SHP77 (cell line): ENCODE measurements at places on chromosomes 13 and 19.

DNA sequence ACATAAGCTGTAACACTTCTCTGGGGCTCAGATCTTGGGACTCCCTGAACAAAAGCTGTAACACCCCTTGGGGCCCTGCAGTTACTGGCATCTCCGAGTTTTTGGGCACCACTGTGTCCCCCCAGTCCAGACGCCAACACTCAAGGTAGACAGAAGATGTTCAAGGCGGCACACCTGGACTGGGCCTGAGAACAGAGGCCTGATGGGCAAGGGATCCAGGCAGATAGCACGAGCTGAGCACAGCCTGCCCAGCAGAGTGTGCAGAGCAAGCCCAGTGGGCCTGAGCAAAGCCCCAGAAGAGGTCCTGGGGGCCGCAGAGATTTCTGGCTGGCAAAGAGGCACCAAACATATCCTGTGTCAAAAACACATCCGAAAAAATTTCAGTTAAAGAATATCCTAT lies 1163.3 kb upstream of the PRR20A start:
- DNase-seq: no peak

GRCh38 chr19:35265900-35266519 lies 2.8 kb upstream of the USF2 start:
- DNase-seq: no peak

- DNase-seq: peak; percentile 80
These were observed 1.1 kb downstream of the ARGLU1 start for GRCh38 chr13:106566641-106567473.

DNA sequence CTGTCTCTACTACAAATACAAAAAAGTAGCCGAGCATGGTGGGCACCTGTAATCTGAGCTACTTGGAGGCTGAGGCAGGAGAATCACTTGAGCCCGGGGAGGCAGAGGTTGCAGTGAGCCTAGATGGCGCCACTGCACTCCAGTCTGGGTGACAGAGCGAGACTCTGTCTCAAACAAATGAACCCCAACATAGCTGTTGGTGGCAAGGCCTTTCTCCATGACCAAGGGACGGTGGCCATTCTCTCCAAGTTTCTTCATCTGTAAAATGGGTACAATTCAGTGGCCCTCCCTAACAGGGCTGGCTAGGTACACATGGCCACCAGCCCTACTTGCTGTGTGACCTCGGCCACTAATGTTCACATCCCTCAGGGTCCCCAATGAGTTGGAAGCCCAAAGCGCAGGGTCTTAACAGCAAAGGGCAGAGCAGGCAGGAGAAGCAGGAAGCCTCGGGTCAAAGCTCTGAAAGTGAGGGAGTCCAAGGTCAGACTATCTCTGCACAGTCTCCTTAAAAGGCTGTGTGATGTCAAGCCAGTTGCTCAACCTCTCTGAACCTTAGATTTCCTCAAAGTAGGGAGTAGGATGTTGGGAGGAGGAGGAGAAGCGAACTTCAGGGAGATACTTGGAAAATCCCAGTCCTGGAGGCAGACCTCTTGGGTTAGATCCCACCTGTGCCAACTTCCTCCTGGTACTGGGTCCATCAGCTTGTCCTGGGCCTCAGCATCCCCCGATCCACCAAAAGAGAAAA lies 2.7 kb downstream of the JUND start:
- DNase-seq: no peak

DNA sequence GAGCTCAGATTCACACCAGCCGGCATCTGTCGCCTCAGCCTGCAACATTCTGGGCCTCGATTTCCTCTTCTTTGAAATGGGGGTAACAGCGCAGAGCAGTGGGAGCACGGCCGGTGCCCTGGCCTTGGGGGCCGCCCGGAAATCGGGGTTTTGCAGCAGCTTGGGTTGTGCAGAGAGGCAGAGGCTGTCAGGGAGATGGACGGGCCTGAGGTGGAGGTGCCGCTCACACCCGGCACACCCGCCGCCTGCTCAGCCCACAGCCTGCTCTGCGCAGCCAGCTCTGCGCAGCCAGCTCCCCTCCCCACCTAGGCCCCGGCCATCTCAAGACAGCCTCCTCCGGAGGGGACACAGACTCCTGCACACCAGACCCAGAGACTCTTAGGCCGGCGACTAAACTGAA lies 10.6 kb downstream of the KLF2 start:
- no peak for DNase-seq

GRCh38 chr19:41426952-41427646 lies at the start of gene B3GNT8:
TSS of gene B3GNT8 (minus strand) at chr19:41427374. CDS start at chr19:41426778, 596 bp downstream.
- DNase-seq: peak; percentile 72

DNA sequence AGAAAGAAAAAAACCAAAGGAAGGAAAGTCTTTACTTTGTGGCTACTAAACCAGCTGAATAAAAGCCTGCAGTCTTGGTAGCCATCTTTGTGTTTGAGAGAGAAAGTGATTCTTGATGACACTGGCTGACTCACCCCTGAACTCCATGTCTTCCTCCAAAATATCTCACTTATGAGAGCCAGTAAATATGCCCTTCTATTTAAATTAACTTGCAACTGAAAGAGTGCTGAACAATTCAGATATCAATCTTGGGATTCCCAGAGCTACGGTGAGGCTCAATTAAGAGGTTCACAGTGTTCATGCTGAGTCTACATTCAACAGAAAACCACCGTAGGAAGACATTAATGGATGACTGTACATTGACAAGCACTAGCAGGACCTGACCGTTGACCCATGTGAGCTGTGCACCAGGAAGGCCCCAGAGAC lies 57.9 kb downstream of the KCTD12 start:
- no peak for DNase-seq

DNA sequence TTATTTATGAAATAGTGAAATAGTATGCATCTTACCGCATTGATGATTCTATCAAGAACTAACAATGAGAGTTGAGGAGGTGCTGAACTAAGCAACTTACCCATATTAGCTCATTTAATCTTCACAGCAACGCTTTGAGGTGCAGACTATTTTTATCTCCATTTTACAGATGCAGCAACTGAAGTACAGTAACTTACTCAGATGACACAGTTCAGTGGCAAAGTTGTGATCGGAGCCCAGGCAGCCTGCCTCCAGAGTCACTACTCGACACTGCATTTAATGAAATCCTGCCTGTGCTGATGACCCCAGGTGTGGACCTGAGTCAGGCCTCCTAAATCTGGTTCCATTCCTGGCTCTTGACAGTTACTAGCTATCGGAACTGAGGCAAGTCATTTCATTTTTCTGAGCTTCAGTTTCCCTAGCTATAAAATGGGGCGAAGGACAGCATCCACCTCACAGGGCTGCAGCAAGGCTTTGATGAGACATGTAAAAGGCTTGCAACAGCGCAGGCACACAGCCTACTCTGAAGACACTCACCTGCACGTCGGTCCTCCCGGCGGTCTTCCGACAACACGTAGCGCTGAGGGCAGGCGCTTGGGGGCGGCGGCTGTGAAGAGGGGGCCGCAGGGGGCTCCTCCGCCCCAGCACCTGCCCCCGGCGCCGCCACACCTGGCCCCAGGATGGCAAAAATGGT lies 1.5 kb downstream of the MYPOP start:
- DNase-seq: no peak

DNA sequence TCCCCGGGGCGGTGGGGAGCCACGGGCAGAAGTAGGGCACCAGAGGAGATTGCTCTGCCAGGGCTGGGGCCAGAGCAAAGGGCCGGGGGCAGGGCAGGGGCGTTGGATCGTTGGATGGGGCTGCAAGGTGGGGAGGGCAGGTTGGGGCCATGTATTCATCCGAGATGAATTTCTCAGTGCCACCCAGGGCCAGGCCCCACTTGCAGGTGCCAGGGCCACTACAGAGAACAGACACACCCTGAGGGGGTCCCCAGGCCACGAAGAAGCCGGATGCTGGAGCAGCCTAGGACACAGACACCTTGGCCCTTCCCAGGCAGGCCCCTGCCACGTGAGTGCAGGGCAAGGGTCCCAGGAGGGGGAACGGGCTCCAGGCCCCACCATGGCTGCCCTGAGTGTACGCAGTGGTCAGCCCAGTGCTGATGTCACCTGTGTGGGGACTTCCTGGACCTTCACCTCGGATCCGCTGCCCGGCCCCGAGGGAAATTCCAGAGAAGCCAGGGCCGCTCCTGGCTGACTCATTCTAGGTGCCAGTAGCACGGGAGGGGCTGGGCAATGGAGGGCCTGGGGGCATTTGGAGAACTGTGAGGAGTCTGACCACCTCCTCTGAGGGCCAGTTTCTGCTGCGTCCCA lies 9.6 kb upstream of the SBNO2 start:
- DNase-seq: no peak

DNA sequence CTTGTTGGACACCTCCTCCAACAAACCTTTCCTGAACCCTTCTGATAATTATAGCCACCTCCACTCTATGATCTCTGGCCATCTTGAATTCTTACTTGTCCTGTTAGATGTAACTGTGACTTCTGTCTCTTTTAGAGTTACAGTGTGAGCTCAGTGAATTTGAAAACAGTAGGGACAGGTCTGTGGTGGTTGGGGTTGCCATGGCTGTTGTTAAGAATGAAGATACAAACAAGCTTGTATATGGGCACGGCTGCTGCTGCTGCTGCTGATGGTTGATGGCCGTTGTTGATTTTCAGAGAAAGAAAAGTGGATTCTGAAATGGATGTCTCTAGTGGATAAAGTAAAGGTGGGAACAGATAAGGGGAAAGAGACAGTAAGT lies 101.5 kb downstream of the STARD13 start:
- no peak for DNase-seq

DNA sequence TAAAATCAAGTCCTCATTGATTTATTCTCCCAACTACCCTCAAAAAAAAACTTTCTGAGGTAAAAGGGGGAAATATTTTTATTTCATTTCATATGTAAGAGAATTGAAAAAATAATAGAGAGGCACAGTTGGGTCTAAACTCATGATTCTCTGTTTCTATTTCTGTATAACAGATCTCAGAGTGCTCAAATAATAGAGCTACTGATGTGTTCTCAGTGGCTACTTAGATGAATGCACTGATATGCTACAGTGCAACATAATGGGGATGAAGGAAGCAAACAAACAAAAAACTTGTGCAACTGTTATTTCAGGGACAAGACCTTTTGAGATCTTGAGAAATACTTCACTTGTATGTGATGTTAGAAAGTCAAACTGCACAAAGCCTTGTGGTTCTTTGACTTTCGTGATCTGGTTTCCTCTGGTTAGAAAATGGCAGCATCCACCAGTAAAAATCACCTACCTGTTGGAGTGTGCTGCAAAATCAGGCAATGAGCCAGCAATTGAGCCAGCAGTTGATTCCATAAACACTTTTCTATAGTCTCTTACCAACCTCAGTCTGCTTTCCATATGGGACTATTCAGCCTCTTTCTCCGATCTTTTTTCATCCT lies 9.7 kb upstream of the DACH1 start:
- DNase-seq: no peak

GRCh38 chr19:43705729-43706128 lies 10.1 kb upstream of the IRGC start:
- DNase-seq: no peak

- DNase-seq: no peak
These were observed 5.0 kb downstream of the GFY start for GRCh38 chr19:49430172-49430677.

DNA sequence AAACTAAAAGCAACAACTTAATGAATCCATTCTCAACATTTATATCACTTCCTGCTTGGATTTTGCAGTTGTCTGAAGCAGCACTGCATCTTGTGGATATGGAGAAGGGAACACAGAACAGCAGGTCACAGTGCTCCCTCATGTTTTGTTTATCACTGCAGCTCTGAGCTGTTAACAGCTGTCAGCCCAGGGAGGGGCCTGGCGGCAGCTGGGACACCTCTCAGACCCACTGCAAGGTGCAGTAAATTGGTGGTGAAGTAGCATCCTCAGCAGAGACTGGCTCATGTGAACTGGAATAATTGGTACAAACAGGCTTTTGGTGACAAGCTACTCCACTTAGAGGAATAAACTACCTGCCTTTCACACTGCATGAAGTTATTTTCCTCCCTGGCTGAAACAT lies 170.4 kb downstream of the LIG4 start:
- peak; percentile 76 for DNase-seq

GRCh38 chr13:74450964-74451363 lies 316.8 kb upstream of the KLF12 start:
- DNase-seq: no peak

- peak; percentile 7 for DNase-seq
These were observed 3.8 kb upstream of the ZNF626 start for GRCh38 chr19:20664901-20665781.

- DNase-seq: no peak
These were observed 87.2 kb downstream of the B3GLCT start for GRCh38 chr13:31286930-31287329.

- DNase-seq: no peak
These were observed 287.4 kb upstream of the ATXN8OS start for GRCh38 chr13:69820180-69820579.

GRCh38 chr13:93797463-93797862 lies 570.9 kb downstream of the GPC6 start:
- no peak for DNase-seq

DNA sequence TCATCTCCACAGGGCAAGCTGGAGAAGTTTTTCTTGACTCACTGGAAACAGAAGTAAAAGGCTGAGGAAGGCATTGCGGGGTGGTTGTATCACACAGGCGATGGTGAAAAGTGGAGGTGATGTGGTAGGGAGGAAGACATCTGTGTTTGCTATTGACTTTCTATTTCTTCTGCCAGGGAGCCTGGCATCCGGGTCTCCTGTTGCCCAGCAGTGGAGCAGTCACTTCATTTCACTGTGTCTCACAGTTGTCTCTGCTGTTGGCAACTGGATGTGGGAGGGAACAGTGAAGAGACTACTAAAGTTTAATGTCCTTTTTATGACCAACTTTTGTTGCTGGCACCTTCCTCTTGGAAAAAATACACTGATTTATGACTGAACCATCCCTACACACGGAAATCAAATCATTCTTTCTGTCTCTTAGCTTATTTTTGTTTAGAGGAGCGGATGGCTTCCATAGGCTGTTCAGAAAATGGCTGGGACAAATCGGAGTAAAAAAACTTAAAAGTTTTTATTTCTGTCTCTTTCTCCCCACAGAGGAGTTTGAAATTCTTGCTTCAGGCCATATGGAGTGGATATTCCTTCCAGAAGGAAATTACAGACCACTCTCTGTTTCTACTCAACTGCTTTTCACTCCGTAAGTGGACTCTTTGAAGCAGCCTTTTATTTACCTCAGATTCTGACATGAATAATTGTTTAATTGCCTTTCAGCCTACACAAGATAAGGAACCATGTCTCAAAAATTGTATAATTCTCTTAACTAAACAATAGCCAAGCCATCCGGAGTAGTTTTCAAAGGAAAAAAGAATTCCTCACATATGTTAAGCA lies 23.8 kb upstream of the MEDAG start:
- no peak for DNase-seq

DNA sequence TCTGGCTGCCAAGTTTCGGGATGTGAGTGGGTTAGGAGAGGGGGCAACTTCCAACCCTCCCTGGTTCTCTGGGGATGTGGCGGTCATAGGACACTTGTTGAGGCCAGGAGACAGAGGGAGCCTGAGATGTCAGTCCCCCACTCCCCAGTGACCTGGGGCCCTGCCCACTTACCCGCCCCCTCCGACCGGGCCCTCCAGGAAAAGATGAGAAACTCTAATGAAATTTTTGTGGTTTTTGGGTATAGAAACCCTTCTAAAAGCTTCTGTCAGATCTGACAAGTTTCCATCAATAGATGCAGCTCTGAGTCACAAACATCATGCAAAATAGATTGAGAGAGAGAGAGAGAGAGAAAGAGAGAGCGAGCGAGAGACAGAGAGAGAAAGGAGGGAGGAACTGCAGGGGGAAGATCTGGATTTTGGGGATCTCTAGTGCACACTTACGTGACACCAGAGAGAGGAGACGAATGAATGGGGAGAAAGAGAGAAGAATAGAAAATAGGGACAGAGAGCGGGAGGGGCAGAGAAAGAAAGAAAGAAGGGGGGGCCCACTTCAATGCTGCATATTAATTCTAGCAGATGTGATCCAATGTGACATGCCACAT lies 94.0 kb downstream of the PTPRS start:
- no peak for DNase-seq
